ENCODE measurements at places on chromosomes 7 and 10.

DNA sequence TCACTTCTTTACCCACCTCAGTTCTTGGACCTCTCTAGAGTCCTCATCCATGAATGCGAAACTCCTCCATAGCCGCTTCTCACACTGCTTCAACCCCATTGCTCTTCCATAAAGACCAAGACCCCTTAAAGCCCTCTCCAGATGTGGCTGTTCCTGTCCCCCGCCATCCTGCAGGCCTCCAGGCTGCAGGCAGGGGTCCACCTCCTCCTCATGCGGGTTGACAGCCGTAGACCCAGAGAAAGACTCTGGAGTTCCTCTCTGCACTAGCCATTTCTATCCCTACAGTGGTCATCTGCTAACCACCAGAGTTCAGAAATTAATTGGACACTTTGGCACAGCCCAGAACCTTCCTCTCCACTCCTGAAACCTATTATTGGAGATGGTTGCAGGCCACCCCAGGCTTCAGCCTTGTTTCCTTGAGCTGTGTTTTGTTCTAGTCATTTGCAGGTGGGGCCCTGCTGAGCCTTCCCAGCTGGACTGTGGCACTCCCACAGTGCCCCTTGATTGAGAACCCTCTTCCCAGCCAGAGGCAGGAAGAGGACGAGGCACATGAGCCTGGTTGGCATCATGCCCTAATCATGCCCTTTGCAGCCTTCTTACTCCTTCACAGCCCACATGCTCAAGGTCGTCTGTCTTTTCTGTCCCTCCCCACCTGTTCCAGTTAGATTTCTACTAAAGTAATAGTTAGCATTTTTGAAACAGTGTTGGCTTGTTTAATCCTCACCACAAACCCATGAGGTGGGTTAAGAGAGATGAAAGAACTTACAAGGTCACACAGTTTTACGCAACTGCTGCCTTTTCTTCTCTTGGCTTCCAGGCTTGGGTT, 23.9 kb downstream of the CUL1 start:
- no peak for DNase-seq

DNA sequence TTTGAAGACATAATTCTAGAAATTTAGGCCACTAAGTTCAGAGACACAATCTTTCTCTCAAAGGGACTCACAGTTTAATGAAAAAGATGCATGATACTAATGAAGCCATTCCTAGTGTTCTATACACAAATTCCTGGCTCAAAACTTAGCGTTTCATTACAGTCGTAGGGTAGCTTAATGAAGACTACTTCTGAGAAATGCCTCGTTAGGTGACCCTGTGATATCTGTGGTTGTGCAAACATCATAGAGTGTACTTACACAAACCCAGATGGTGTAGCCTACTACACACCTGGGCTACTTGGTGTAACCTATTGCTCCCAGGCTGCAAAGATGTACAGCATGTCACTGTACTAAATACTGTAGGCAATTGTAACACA, 488 bp upstream of the CHCHD3 start:
- no peak for DNase-seq

- no peak for DNase-seq
Measured at GRCh38 chr10:87634311-87634710, 25.4 kb upstream of the PAPSS2 start.

DNA sequence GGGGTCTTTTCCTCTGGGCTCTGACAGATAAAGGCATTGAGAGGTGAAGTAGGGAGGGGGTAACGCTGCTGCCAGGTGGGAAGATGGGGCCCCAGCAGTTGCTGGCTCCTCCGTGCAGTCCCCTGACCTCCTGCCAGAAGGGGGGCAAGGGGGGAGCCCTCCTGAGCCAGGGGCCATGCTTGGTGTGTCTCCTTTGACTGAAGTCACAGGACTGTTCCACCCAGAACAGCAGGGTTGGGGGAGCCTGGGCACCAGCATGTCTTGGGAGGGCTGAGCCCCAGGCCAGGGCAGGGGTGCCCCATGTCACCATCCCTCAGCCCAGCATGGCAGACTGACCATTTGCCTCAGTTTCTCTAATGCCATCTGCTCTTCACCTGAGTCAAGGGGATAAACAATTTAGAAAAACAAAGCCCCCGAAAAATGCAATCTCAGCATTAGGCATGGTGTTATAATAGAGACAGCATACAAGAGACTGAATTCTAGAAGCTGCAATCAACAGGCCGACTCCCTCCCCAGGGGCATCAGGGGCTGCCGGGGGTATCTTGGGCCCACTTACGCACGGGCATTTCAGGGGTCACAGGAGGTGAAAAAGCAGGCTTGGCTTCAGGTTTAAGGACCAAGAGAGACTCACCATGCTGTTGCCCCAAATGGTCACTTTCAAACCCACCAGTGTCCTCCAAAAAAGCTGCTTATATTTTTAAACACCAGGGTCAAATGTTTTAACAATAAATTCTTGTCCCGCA, 108.6 kb upstream of the GPR26 start:
- no peak for DNase-seq

DNA sequence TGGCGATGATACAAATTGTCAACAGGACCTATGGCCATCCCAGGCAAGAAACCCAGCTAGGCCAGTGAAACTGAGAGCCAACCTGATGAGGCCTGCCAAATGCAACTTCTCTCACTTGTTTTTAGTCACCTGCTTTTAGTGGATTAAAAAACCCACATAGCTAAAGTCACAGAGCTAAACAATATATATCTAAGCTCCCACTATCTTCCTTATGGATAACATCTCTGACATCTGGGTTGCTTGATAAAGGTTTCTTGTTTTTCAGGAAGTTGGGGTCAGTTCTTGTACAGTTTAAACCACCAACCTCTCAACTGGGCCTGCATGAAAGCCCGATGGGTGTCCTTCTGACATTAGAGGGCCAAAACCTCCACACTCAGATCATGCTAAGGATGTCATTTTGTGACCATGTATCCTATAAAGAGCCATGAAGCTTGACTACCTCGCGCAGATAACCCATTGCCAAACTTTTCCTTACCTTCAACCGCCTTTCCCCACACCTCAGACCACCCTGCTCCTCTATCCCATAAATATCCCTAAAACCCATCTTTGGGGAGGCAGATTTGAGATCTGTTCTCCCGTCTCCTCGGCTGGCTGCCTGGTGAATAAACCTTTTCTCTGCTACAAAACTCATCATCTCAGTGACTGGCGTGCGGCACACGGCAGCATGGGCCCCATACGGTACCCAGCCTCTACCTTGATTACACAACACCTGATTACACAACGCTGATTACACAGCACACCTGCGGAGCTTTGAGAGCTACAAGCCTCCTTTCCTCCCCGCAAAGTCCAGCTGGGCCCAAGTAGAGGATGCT, 797 bp upstream of the STMP1 start:
- no peak for DNase-seq

DNA sequence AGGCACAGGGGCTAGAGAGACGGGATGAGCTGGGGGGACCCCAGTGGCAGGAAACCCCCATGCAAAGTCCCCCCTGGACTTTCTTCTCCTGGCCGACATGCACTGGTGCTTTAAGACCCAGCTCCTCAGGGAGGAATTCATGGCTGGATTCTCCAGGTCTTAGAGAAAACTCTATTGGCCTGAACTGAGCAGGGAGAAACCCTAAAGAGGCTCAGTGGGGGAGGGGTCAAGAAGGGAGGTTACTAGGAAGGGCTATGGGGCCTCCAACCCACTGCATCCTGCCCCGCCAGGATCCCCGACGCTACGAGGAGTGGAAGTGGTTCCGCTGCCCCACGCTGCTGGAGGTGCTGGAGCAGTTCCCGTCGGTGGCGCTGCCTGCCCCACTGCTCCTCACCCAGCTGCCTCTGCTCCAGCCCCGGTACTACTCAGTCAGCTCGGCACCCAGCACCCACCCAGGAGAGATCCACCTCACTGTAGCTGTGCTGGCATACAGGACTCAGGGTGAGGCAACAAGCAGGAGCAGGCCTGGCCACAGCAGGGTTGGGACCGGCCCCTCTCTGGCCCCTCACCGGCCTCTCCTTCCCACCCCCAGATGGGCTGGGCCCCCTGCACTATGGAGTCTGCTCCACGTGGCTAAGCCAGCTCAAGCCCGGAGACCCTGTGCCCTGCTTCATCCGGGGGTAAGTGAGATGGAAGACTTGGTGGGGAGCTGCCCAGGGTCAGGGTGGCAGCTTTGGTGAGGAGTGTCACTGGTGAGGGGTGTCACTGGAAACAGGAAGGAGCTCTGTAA, 13.8 kb downstream of the ATG9B start:
- peak; percentile 63 for DNase-seq

GRCh38 chr7:116571037-116571436, 46.2 kb downstream of the CAV1 start:
- DNase-seq = no peak

GRCh38 chr7:94996369-94996768, 89.0 kb downstream of the PPP1R9A start:
- no peak for DNase-seq

- no peak for DNase-seq
Measured at GRCh38 chr7:134948736-134949135, 37.6 kb upstream of the AGBL3 start.

DNA sequence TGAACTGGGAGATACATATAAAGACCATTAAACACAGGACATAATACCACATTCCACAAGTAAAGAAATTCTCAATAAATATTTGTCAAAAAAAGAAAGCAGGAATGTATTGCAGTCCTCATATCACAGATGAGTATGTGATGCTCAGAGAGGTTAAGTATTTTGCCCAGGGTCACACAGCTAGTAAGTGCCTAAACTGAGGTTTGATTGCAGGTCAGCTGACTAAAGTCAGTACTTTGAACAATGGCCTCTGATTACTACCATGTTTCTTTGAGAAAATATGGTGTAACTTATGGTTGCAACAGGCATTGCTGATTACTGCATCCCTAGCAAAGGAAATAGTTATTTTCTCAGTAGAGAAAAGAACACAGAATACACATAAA, 267.1 kb downstream of the ELMO1 start:
- no peak for DNase-seq

DNA sequence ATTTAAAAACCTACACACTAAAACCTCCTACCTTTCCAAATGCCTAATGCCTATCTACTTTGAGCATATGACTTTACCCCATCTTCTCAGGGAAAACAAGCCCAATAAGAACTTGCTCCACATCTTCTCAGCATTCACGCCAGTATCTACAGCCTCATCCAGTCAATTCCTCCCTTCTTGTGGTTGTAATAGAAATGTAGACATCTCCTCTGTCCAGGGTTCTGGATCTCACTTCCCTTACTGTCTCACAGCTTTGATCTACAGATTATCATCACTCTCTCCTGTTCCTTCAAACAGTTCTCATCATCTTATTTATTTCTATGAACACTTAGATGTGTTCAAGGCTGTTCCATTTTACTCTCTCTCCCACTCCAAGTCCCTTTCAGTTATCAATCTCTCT, 70.4 kb upstream of the NOBOX start:
- DNase-seq = no peak

- no peak for DNase-seq
Measured at GRCh38 chr7:25260862-25261494, 32.7 kb upstream of the NPVF start.

DNA sequence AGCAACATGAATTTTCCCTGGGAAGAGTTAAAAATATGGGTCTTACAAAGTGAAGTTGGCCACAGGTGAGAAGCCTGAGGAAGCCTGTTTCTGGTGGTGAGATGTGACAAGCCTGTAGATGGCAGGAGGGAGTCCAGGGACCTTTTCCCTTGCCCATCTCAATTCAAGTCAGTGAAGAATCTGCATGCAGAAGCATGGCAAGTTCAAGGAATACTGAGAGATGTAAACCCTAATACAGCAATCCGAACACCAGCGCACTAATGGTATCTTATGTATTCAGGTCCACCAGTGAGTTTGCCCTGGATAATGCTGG, 73.6 kb downstream of the RHOBTB1 start:
- DNase-seq = no peak

DNA sequence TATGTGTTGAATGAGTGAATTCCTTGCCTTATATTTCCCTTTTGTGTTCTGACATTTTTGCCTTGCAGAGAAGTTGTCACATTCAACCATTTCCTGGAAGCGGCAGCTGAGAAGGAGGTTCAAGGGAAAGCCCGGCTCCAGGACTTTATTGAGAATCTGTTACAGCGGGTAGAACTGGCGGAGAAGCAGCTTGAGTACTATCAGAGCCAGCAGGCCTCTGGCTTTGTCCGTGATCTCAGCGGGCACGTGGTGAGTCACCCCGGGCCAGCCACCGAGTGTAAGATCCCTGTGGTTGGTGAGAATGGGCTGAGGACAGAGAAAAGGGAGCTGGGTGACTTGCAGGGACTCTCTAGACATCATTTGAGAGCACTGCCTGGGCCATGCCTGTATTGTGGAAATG, 14.2 kb downstream of the ZNF365 start:
- no peak for DNase-seq

- DNase-seq = no peak
Measured at GRCh38 chr10:4189281-4189680, 404.3 kb upstream of the KLF6 start.

GRCh38 chr10:116147147-116147905, 125.7 kb downstream of the GFRA1 start:
- peak; percentile 9 for DNase-seq

DNA sequence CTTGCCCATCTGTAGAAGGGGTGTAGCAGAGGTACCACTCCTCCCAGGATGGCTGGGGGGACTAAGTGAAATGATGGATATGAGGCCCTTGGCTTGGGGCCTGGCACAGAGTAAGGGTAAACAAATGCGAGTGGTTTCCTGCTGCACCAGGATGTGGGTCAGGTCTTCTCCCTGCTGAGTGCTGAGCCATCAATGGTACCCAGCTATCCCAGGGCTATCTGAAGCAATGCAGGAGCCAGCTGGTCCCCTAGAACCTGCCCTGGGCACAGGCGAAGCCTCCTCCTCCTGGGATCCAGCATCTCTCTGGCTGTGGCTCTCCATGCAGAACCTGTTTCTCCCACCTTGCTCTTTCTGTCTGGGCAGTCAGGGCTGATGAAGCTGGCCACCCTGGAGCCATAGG, 20.9 kb upstream of the GOLGA7B start:
- DNase-seq = no peak

GRCh38 chr10:7491949-7492659, 81.3 kb upstream of the SFMBT2 start:
- DNase-seq = no peak
